ENCODE measurements at places on chromosomes 11 and 22.

- DNase-seq = no peak
Observed at GRCh38 chr11:42043312-42043711, 583.9 kb upstream of the LRRC4C start.

- no peak for DNase-seq
Observed at GRCh38 chr11:70908223-70908622, 344.2 kb downstream of the SHANK2 start.

DNA sequence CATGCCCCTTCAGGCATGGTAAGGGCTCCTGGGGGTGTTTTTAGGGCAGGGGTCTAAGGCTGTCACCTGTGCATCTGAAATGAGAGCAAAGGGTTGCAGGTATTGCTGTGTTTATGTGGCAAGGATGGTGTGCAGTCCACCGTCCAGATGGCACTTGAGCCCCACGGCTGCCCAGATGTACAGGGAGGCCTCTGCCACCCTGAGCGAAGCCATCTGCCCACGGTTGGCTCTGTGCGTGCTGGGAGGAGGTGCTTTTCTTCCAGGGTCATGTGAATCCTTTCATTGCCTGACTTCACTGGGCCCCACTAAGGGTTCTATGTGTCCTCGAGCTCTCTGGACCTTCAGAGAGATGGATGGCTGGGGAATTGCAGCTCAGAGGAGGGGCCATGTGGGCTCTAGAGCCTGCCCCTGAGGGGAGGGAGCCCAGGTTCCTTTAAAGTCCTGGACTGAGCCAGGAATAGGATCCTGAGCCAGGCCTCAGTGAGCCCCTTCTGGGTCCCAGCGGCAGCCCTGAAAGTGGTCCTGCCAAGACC lies 89.9 kb downstream of the CTTN start:
- no peak for DNase-seq

DNA sequence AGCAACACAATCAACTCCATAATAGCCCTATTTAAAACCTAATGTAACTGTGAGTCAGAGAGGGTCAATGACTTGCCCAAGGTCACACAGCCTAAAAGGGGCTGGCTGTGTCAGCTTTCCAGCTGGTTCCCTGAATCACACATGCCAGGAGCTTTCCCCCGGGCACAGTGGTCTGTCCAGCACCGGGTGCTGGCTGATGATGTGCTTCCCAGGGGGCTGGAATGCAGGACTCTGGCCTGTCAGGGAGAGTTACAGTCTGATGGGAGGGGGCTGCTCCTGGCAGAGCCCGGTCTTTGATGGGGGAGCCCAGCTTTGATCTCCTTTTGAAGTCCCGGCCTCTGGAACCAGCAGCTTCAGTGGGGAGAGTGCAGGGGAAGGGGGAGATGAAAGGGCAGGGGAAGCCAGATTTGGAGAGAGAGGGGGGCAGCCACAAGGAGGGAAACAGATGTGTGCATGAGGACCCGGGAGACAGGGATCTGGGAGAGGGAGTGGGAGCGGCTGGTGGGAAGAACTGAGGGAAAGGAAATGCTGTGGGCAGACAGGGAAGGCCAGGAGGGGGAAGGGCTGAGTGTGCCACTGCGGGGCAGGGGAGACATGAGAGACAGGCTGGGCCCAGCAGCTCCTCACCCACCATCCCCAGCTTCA lies 102.7 kb downstream of the NECTIN1 start:
- DNase-seq = no peak

- DNase-seq = no peak
Observed at GRCh38 chr11:8086571-8086970, 5.6 kb downstream of the TUB start.

DNA sequence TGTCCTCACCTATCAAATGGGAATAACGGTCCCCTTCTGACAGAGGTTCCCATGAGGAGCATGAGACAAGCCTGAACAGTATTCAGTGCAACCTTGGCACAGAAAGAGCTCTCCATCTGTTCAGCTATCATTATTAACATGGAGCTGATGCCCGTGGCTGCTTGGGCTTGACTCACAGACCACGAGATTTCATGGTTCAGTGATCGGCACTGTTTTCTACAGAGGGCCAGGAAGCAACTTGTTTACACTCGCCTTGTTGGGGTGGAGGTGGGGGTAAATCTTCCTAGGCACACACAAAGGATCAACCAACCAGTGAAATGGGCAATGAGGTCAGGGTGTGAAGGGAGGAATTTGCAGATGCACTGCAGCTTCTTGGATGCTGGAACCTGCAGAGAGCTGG lies 88.2 kb downstream of the CWC15 start:
- DNase-seq = no peak

- DNase-seq = no peak
Observed at GRCh38 chr11:59680287-59681154, 11.7 kb upstream of the PATL1 start.

DNA sequence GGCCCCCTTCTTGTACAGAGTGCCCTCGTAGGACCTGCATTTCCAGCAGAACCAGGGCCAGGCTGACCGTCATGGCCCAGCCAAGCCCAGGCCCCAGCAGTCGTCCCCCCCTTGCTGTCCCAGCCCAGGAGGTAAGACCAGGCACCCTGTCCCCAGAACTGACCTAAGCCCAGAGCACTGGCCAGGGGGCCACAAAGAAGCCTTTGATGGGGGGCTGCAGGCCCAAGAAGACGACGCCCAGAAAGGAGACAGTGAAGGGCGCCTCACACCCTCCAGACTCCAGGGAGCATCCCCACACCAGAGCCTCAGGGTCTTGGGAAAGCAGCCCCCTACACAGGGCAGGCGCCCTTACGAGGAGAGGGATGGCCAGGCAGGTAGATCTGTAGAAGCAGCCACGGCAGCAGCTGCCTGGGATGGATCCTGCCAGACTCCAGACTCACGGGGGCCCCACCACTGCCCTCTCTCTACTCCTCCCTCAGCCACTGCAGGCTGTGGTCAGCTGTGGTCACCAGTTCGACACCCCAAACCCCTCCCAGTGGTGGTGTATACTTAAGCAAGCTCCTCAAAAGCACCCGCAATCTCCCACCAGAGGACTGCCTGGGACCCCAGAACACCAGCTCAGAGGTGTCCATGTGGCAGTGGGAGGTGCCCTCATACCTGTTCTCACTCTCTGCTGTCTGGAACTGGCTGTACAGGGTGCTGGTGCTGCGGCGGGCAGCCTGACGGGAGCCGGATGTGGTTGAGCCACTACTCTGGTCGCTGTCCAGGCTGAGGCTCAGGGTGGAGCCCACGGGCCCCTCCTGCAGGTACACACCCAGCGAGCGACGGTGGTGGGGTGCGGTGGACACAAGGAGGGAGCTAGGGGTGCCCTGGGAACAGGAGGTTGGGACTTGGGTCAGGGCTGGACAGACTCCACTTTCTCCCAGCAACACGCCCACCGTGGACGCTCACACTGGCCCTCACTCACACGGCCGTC lies 27.0 kb downstream of the SBF1 start:
- no peak for DNase-seq

DNA sequence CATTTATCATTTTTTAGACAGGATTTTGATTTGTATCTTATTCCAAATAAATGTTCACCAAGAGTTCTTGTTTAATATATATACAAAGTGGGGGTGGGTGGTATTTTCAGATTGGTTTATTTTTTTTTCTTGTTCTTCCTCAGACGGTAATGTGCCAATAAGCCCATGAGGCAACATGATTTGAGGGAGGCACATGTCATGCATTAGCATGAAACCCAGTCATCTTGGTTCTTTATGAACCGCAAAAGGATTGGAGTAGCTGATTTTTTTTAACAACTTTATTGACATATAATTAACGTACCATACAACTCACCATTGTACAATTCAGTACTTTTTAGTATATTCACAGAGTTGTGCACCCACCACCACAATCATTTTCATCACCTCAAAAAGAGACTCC lies 2.7 kb downstream of the BCL2L13 start:
- DNase-seq = no peak

- DNase-seq = no peak
Observed at GRCh38 chr11:117314840-117315239, 1.2 kb downstream of the BACE1 start.

DNA sequence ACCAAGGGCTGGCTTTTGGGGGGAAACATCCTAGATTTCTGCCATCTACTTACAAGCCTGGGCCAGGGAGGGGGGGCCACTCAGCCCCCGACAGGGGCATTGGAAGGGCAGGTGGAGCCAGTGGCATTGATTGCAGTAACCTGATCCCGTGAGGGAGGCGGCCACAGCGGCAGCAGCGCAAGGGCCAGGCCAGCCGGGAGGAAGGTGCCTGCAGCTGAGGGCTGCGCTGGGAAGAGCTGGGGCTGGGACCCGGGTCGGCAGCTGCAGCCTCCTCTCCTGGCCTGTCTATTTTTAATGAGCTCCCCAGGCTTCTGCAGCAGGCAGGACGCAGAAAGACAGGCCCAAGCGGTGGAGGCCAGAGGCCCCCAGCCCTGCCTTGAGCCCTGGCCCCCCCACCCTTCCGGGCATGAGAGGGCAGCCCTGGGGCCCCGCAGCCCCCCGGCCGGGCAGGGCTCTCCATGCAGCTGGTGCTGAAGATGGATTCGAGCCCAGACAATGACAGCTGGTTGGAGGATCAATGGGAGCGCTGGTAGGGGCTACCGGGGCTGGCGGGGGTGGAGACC lies 10.6 kb downstream of the FREY1 start:
- no peak for DNase-seq

DNA sequence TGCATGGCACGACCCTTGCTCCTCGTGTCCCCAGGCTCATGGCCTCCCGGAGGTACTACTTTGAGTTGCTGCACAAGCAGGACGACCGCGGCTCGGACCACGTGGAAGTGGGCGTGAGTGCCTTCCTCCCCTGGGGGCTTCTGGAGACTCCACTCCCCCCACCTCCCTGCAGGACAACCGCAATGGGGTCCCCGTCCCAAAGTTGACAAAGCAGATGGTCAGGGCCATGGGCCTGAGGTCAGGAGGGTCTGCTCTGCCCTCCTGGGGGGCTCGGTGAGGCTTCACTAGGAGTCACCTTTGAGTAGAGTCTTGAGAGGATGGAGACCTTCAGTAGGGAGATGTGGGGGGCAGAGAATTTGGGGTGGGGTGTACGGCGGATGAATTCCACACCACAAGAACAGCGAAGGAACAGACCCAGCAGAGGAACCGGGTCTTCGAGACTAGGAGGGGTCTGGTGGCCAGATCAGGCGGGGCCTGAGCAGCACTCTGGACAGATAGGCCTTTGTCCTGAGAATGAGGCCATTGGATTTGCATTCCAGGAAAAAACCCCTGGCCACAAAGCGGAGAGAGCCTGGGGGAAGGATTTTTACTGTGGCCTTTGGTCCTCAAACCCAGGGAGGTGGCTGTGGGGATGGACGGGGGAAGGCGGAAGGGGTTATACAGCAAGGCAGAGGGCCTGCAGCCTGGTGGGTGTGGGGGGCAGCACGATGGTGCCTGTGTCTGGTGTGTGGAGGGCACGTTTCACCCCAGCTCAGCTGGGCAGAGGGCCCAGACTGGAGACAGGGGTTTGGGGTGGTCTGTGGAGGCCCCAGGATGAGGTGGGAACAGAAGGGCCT lies 4.6 kb downstream of the B4GALNT4 start:
- DNase-seq = no peak

GRCh38 chr22:29635734-29636357 lies 32.4 kb downstream of the NF2 start:
- DNase-seq = no peak

DNA sequence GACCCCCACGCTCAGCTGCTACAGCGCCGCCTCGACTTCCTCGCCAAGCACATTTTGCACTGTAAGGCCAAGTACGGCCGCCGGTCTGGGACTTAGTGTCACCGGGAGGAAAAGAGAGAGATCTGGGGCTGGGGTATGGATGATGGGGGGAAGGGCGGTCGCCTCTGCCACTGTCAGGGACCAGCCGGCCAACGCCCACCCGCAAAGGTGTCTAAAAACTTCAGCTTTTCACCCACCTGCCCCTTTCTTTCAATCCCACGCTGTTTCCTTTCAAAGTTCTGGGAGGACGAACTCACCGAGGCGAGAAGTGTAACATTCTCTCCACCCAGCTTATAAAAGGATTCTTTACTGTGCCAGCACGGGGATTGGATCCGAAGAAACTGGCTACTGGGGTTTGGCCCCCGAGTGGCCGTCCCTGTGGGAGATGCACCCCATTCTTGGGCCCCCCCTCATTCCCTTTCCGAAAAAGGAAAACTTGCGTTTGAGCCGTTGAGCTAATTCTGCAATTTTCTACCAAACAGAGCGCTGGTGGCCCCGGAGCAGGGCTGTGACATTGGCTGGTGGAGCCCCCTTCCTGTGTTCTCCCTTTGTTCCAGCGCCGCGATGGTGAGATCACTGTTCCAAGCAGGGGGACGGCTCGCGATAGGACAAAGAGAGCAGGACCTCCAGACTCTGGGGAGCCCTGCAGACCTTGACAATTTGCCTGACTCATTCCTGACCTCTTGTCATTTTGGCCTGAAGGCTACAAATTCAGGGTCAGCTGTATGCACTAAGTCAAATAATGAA lies 1.8 kb downstream of the FJX1 start:
- no peak for DNase-seq

DNA sequence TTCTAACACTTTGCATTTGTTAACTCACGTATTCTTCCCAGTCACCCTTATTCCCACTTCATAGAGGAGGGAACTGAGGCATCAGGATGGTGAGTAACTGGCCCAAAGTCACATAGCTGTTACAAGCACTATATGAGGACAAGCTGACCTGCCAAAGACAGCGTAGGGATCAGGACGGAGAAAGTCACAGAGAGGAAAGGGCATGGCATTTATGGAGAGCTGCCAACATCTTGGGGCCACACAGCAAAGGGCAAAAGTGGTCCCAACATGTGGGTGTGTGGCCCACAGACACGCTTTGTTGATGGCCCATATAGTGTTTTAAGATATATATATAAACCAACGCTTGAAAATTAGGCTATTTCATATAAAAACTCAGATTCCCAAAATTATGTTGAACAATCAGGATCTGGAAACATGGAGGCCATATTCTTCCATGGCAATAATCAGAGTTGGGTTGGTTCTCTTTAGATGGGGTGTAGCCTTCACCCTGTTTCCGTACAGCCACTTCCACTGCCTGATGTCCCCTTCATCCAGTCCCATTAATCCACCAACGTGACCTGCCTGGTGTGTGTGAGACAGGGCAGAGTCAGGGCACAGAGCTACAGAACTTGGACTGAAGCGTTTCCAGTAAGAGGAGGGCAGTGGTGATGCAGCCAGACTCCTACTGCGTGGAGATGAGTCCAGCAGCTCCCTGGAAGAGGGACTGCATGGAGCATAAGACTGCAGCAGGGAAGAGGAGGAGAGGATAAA lies 39.9 kb upstream of the CD5 start:
- no peak for DNase-seq

DNA sequence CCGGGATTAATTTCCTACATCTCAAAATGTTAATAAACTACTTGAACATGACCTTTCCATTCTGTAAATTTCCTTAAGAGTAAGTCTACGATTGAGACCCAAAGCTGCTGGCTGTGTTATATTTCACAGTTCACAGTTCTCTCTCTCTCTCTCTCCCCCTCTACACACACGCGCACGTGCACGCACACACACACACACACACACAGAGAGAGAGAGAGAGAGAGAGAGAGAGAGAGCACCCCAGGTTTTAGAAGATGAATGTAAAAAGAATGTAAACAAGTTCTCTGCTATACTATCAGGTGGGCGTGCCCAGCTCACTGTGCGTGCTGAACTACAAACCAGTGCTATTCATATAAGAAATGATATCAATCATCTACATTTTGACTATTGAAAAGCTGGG lies 3.3 kb downstream of the BDNF start:
- no peak for DNase-seq

- DNase-seq = no peak
Observed at GRCh38 chr11:33646629-33647028, 54.0 kb downstream of the C11orf91 start.

GRCh38 chr11:67288198-67288451 lies 978 bp upstream of the ANKRD13D start:
- DNase-seq = no peak

GRCh38 chr22:29344137-29344536 lies 28.6 kb upstream of the RASL10A start:
- no peak for DNase-seq

- peak; percentile 4 for DNase-seq
Observed at GRCh38 chr11:111512296-111513239, at the start of gene BTG4. TSS of gene BTG4 (minus strand) at chr11:111512386. CDS start at chr11:111498776, 13,610 bp downstream.
